ENCODE measurements at places on chromosomes 13 and 19.

DNA sequence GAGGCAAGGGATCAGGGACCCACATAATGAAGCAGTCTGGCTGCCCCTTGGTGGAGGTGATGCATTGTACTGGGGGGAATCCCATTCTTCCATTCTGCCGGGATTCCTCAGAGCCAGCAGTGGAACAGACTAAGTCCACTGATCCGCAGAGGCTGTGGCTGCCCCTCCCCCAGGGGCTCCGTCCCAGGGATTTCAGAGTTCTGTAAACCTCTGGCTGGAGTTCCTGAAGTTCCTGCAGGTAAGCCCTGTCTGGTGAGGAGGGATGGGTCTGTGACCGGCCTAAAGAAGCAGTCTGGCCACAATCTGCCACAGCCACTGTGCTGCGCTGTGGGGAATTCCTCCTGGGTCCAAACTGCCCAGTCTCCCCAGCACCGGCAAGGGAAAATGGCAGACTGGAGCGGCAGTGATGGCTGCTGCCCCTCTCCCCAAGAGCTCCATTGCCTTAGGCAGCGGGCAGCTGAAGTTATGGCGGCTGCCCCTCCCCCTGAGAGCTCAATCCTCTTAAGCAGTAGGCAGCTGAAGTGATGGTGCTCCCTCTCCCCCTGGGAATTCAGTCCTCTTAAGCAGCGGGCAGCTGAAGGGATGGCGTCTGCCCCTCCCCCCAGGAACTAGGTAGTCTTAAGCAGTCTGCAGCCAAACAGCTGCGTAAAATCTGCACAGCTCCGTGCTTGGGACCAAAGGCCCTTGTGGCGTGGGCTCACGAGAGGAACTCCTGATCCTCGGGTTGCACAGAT lies 155.7 kb downstream of the PCDH17 start:
- DNase-seq, result no peak

DNA sequence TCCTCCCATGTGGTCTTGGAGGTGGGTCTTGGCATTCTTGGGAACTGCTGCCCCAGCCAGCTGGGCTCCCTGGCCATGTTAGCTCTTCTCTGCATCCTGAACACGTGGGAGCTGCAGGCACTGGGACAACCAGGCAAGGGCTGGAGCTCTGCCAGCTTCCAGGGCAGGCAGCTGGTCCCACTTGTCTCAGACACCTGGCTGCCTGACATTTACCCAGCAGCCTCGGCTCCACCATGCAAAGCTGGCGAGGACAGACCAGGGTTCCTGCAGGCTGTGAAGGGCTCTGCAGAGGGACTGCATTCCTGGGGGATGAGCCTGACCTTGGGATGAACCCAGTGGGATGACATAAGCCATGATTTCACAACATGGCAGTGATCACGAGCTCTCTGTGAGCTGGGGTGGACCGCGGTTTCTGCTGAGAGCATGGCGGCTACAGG lies 99.0 kb upstream of the TSHZ3 start:
- DNase-seq, result no peak

- DNase-seq, result peak; percentile 4
Measured at GRCh38 chr19:31340042-31341025, 8.9 kb downstream of the TSHZ3 start.

DNA sequence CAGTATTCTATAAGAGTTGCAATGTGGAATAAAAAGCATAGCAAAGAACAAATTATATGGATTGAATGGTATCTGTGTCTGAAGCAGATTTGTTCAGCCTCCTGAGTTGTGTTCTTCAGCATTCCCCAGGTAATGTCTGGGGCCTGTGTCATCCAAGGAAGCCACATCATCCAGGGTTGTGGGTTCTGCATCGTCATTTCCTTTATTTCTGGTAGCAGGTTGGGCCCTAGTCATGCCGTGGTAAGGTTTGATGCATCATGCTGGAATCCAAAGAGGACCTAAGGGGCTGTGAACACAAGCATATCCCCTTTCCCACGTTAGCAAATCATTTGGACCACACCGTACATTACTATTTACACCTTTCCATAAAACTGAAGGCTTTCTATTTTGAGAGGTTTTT lies 131.0 kb upstream of the ZNF91 start:
- DNase-seq, result no peak

DNA sequence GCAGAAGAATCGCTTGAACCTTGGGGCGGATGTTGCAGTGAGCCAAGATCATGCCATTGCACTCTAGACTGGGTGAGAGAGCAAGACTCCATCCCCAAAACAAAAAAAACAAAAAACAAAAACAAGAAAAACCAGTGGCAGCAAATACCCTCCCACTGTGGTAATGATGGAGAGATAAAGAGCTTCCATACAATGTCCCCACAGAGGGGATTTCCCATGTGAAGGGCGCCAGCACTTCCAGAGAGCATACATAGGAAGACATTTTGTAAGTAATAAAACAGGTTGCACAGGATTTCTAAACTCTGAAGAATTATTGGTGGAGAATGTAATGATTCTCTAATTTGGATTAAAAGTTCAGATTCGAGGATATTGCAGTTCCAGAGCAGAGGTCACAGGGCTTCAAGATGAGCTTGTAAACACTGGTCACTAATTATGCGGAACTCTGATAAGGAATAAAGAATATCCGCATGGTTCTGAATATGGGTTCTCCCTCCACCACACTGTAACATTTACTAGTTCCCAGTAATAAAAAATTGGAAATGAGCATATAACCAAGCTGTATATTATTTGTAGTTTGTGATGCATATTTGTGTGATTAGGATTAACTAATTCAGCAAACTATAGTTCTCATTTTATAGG lies 290.1 kb upstream of the SLC10A2 start:
- no peak for DNase-seq

DNA sequence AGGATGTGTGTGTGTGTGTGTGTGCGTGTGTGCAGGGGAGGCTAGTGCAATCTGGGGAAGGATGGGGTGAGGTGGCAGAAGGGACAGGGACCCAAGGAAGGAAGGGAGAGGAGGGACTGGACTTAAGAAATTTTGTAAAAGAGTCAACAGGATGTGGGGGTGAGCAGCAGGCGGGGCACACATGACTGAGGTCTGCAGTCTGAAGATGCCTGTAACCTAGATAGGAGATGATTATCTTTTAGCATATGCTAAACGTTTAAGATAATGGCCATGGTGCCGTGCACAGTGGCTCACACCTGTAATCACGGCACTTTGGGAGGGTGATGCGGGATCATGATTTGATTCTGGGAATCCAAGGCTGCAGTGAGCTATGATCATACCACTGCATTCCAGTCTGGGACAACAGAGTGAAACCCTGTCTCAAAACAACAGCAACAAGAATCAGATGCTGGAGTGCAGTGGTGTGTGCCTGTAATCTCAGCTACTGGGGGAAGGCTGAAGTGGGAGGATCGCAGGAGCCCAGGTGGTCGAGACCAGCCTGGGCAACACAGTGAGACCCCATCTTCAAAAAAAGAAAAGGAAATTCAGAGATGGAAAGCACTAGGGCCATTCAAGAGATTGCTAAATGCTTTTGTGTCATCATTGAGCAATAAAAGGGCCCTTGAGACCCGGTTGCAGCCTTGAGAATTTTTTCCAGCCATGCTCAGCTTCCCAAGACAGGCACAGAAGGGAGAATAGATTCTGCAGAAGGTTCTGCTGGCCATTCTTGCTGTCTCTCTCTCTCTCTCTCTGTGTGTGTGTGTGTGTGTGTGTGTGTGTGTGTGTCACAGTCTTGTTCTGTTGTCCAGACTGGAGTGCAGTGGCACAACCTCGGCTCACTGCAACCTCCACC lies 3.8 kb upstream of the ZNF414 start:
- DNase-seq, result no peak

- peak; percentile 90 for DNase-seq
Measured at GRCh38 chr19:44856421-44857083, 10.5 kb downstream of the NECTIN2 start.

DNA sequence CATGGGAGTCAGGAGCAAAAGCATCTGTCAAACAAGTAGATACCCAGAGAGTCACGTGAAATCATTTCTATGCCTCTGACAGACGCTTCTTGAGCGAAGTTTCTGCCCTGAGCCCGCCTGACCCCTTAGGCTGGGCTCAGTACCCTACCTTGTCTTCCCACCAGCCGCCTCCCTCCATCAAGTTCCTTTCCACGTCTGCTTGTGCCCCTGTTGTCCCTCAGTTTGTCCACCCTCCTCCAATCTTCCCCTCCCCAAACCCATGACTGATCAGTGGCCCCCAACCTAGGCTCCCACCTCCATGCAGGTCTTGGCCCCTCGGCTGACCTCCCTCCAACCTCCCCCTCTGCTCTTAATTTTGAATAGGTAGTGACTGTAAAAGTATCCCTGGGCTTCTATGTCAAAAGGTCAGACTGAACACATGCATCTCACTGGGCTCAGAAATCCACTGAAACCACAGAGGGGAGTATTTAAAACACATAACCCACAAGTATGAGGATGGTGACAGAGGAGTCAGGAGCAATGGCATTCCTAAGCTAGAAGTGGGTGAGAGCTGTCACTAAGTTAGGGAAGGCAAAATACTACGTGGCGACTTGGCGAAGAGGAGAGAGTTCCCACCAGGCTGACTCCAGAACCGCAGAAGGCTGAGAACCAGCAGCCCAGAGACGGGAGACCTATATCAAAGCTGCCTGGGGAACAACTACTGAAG lies 1.7 kb upstream of the ZNF446 start:
- DNase-seq, result no peak

DNA sequence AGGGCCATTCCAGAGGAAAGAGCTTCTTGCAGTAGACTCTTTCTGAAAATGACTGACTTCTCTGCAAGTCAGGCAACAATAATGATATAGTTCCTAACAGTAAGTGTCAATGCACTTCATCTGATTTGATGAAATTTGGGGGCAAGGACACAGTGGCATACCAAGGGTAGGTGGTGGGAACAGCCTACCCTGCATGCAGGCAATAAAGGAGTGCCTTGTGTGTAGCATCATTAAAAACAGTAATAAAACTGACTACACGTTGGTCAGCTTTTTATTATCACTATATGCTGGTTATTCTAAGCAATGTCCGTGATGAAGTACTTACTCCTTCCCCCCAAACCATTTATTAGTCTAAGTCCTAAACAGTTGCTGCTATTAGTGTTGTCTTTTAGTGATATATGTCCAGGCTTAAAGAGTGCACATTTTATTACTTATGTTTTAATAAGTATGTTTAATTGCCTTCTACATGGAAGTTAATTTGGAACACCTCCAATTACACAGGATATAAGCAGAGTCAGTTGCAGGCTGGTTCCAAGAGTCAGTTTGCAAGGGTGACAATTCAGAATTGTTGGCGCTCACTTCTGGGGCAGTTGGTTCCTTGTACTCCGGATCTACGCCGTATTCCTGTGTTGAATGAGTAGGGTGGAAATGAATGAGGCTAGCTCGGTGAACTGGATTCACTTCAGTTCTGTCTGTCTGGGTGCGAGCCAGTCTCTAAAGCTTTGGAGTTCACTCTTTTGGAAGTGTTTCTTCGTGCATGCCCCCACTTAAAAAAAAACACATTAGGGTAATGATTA lies 84.0 kb downstream of the RGCC start:
- no peak for DNase-seq

DNA sequence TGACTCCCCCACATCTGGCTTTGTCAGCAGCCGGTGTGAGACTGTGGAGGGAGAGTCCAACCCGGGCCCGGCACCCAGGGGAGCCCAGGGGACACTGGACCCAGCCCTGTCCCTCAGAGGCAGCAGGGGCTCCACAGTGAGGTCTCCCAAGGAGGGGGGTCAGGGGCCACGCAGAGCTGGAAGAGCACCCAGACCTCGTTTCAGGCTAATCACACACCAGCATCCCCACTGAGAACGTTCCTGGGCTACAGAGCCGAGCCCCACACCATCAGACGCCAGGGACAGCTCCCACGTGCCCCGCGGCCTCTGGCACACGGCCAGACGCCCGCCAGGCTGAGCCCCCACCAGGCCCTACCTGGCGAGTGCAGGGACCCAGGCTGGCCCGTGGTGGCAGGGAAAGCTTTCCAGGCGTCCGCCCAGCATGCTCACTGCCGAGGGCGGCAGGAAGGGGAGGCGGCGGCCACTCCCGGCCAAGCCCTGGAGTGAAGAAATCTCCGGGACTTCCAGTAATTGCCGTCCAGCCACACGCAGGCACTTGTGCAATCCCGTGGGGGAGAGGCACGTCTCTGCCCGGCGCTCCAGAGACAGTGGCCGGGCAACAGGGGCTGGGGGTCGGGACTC lies 19.2 kb downstream of the SBNO2 start:
- peak; percentile 43 for DNase-seq

- peak; percentile 67 for DNase-seq
Measured at GRCh38 chr19:48329167-48329891, 4.0 kb downstream of the EMP3 start.

- no peak for DNase-seq
Measured at GRCh38 chr19:31262725-31263191, 86.5 kb downstream of the TSHZ3 start.

DNA sequence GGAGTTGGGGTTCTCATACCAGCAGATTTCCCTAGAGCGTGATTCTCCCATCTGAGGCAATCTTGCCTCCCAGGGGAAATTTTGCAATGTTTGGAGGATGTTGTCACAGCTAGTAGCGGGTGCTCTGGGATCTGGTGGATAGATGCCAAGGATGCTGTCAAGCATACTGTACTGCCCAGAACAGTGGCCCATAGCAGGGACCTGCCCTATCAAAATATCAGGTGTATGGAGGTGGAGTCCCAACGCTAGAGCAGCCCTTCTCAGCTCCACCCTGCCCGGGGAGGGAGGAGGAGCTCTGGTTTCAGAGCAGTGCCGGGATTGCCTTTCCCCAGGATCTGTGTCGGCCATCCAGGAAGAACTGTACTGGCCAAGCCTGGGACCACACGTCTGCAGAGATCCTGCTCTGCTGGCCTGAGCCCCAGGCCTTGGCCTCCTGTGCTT lies 10.9 kb upstream of the QTRT1 start:
- peak; percentile 36 for DNase-seq

GRCh38 chr19:29819986-29820385 lies 8.2 kb downstream of the CCNE1 start:
- DNase-seq, result no peak

DNA sequence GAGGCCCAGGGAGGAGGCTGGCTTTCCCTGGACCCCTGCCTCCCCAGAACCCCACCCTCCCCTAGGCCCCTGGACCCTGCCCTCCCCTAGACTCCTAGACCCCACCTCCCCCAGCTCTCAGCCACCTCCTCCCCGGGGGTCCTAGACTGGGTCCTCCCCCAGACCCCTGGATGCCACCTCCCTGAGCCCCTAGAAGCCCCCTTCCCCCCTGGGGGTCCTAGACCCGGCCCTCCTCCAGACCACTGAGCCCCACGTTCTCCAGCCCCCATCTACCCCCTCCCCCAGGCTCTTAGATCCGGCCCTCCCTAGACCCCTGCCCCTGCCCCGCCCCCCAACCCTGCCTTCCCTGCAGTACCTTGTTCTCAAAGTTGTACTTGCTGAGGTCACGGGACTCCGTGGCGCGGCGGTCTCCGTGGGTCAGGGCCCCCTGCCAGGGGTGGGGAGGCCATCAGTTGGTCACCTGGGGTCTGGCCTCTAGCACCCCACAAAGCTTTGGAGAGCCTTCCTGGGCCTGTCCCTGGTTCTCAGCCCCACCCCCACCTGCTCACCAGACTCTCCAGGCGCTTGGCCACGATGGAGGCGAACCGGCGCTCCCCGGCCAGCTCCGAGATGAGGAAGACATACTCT lies 8.0 kb downstream of the GPX4 start:
- DNase-seq, result no peak

GRCh38 chr13:51451467-51452360 lies 1.1 kb downstream of the INTS6 start:
- peak; percentile 80 for DNase-seq

Measured in NCI-H69 (cell line).